GM04503 (cell line): ENCODE measurements at places on chromosomes 4 and X.
A peak's percentile ranks its signal among the peaks of the same experiment; 100 is the strongest.

DNA sequence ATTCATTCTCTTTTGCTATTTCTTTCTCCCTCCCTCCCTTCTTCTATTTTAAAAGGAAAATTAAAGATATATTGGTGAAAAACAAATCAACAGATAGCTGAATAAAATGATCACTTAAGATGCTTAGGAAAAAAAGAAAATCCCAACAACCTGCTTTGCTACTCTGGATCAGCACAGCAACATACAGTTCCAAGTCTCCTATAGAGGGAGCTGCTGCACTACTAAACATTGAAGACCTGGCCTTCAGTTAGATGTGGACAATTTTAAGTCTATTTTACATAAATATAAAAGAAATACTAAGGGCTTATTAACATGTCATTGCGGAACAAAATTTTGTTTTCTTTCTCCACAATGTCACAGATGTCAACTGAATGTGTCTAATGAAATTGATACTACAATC, 226.4 kb downstream of the MAGEB5 start:
- no peak for DNase-seq

GRCh38 chr4:66160606-66161005, 490.3 kb upstream of the EPHA5 start:
- no peak for DNase-seq

GRCh38 chrX:147838465-147839131, 73.1 kb upstream of the FMR1 start:
- DNase-seq, result no peak

GRCh38 chrX:48043056-48043455, 28.4 kb downstream of the ZNF630 start:
- DNase-seq, result no peak

GRCh38 chr4:157888281-157888680, 284.5 kb downstream of the GASK1B start:
- DNase-seq, result no peak

GRCh38 chr4:188270273-188271069, 131.2 kb downstream of the TRIML1 start:
- no peak for DNase-seq

DNA sequence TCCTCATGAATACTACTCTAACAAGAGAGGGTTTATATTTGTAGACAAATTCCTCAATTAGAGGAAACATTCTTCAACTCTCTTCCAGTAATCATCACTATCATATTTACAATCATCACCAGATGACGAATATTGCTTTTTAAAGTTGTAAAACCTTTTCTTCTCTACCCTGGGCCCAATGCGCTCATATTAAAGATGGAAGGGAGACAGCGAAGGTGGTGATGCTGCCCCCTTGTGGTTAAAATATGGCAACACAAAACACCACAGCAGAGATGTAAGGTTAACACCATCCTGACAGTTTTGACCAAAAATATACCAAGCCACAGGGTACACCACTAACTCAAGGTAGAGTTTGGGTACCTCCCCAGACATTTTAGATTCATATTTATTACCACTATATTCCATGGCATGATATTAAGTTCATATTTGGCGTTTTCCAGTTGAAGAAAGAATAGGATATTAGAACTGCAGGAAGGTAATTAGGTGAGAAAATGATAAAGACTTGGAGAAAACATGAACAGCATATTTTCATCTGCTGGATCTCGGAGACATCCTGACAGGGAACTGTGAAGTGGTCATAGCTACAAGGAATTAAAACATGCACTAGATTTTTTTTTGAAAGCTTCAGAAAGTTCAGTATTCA, 72.8 kb downstream of the SLC9A7 start:
- no peak for DNase-seq

GRCh38 chrX:100748108-100748507, 16.2 kb upstream of the SYTL4 start:
- no peak for DNase-seq

- DNase-seq, result no peak
Measured at GRCh38 chr4:23134331-23134730, 441.6 kb downstream of the GBA3 start.

DNA sequence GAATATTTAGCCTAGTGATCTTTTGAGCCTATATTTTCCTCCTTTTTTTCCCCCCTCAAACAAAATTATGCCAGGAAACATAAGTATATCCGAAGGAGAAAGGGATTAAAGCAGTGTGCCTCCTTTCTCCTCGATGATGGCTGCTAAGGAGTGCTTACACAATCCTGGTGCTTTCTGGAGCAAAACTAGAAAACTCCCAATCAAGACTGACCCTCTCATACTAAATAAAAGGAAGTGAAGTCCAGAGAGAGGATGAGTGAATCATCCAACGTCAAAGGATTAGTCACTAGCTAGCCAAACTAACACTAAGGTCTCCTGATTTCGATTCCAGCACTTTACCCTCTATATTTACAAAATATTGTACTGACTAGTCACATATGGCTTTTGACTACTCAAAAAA, 146.8 kb downstream of the PPP3CA start:
- peak; percentile 72 for DNase-seq

DNA sequence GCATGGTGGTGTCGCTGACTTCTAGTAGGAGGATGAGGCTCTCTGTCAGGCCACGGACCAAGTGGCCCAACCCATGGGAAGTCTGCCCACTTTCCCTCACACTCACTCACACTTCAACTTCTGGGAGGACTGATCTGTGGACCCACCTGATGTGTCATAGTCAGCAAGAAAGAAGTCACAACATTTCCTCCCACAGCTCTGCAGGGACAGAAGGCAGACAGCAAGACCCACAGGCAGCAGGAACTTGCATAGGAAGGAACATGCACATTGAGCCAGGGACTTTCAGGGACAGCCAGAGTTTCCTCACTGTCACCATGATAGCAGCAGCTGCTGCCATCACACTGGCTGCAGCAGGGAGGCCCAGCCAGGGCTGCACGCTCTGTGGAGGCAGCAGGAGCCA, 19.5 kb downstream of the XAGE5 start:
- DNase-seq, result no peak

DNA sequence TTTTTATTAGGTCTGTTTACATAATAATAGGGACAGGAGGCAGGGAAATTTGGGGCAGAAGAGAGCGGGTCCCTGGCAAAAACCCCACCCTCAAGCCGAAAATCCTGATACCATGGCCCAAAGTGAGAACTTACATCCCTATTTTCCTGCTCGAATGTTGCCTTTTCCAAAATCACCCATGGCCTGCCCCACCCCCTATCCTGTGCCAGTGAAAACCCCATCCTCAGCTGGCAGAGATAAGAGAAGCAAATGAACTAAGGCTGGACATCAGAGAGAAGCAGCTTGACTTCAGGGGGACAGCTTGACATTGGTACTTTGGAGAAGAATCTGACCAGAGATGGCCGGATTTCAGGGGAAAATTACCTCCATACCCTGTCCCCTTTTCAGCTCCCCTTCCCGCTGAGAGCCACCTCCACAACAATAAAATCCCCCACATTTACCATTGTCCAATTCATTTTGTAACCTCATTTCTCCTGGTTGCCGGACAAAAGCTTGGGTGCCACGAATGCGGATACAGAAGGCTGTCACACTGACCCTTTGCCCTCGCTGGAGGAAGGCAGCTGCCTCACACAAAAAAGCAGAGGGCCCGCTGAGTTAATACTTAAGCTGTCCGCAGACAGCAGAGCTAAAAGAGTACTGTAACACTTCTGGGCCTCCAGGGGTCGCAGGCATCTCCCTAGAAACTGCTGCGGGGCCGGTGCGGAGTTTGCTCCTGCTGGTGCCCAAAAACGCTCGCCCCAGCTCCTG, 196.2 kb downstream of the SNCA start:
- DNase-seq, result no peak

GRCh38 chr4:149999485-150000074, 78.7 kb upstream of the DCLK2 start:
- no peak for DNase-seq

DNA sequence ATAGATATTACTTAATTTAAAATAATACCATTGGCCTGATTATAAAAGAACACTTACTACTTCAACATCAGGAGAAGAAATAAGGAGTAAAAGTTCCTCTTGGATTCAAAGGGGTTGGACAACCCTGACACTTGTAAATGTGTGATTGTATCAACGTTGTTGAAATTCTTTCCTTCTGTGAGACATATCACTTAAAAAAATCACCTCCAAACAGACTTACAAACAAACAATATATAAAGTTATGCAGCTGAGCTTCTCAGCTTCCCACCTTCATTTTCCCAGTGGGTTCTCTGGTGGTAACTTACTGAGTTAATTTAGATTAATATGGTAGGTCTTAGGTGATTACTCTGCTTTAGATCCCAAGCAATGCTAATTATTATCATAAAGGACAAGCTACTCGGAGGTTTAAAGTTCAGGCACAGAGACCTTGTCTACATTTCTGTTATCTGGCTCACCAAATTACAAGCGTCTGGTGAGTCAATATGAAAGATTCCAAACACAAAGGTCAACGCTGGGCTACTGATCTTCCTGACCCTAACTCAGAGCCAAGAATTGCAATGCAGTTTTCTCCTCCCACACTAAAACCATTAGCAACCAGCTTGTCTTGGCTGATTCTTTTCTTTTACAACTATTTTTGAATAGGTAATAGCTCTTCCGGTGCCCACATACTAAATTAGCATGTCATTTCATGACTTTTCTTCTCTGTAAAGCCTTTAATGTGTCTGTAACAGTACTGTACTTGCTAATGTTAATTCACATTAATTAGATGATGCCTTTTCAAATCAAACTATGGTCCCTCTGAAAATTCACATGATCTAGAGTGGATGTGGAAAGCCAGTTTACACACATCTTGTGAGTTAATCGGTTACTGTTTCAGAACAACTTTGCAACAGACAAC, 157.6 kb downstream of the RASL11B start:
- DNase-seq, result peak; percentile 84

DNA sequence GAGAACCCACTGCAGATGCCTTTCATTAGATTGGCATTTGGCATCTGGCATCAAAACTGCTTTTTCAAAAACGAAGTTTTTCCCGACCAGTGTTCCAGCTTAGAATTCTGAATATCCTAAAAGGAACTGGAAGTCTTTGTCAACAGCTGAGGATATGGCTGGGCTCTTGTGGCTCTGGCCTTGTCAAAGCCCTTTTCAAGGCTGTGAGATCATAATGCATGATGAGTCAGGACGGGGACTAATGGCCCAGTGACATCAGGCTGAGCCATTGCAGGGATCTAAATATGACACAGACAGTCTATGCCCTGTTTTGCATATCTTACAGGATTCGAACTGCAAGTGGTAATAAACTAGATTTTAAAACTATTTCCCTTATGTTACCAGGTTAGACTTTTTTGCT, 306.4 kb downstream of the PTTG2 start:
- peak; percentile 31 for DNase-seq

GRCh38 chrX:17829566-17829965, 31.5 kb downstream of the RAI2 start:
- DNase-seq, result no peak

DNA sequence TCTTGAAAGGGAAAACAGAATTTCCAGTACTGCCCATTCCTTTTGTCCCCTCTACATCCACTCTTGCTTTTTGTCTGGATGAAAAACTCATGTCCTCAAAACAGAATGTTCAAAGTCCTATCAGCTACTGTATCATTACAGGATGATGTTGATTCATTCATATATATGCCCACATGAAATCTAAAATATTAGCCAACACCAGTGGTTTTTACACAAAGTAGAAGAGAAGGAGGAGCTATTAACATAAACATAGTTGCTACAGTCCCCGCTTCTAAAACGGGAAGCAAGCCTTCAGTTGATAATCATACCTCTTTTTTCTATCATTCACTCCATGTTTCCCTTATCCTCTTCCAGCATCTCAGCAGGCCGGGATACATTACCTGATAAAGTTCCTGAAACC, 7.7 kb upstream of the THOC2 start:
- no peak for DNase-seq

- DNase-seq, result no peak
Measured at GRCh38 chr4:27662426-27662825, 801.8 kb downstream of the STIM2 start.

DNA sequence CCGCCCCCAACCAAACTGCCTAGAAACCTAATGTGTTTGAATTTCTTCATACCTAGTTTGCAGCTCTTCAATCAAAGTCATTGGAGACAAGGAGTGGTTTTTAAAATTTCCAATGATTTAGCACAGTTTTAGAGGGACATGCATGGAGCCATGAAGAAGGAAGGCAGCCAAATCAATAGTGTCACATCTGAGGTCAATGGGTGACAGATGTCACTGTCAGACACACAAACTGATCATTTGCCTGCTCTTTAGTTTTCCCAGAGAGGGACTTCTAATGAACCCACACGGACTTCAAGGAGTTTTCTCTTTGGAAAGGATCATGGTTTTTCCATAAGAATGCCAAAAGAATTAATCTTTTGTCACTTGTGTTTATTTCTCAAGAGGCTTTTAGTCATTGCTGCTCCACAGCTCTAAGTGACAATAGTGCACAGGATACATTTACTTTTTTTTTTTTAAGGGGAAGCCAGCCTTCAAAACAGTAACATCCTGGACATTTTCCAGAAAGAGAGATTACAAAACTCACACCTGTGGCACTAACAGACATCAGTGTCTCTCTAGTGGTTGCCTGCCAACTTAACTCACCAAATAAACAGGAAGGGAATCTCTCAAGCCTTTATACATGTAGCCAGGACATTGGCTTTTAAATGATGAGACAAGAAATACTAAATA, 251.1 kb upstream of the DIAPH2 start:
- DNase-seq, result no peak

GRCh38 chr4:13470379-13470778, 13.8 kb downstream of the RAB28 start:
- no peak for DNase-seq

- DNase-seq, result no peak
Measured at GRCh38 chr4:137638934-137639333, 106.6 kb upstream of the PCDH18 start.

- no peak for DNase-seq
Measured at GRCh38 chrX:39214387-39215126, 413.3 kb downstream of the MID1IP1 start.

DNA sequence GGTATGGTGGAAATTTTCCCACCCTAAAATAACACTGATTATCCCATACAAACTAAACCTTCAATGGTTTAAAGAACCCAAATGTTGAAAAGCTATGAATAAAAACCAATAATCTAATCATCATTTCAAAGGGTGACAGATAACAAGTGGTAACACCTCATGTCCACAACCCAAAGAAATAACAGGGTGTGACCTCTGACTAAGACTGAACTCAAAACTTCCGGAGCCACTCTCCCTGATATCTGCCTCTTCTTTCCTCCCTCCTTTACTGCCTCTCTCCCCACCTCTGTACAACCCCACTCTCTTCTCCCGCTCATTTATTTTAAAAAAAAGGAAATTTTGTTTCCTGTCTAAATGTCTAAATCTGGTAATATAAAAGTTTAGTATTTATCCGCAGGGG, 11.5 kb downstream of the FBXW7 start:
- DNase-seq, result no peak
